Stimulated activated CD8-positive, alpha-beta memory T cell treated with anti-CD3 and anti-CD28 coated beads, Interleukin-7, amount 100 ng/mL, for 24 hours (primary cell): ENCODE measurements at places on chromosomes 11 and 22.

DNA sequence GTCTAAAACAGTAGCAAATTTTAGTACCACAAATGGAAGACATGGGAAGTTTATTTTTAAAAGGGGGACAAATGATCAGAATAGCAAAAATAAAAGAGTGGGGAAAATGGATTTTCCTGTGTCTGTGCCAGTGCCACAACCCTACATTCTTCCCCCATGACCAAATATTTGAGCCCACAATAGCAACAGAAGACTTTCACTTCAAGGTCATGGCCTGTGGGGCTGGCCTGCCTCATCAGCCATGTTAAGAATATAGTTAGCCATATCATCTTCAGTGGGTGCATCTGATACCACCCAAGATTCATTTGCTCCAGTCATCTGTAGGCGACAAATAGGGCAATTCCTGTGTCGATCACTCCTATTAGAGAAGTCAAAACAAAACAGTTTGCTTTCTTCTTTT is 26.3 kb downstream of the RNF141 start:
- no peak for DNase-seq

- DNase-seq: no peak
These were observed 38.0 kb downstream of the METTL15 start for GRCh38 chr11:28146123-28146751.

- DNase-seq: no peak
These were observed 627.7 kb downstream of the OPCML start for GRCh38 chr11:132904607-132905006.

DNA sequence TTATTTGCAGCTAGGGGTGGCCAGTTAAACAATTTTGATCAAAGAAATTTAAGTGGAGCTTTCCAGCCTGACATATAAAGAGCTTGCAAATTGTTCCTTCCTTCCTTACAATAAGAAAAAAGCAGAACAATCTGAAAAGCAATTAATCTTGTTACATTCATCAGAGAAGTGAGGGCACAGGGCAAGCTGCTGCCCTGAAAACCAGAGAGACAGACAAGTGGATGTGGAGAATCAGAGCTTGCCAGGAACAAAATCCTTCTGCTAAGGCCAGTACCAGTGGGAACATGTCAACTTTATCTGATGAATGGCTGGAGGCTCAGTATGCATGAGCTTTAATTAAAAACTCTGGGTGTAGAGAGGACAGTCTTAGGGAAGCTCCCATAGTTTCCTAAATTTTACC is 8.8 kb downstream of the CCDC179 start:
- no peak for DNase-seq

- DNase-seq: no peak
These were observed 4.1 kb upstream of the ARHGAP20 start for GRCh38 chr11:110716361-110716760.
